ENCODE measurements at places on chromosomes 6 and 20. TPM values are rescaled to one million over a fixed set of nuclear protein-coding genes. Genes with fewer than 3 reads are reported as not detected.

DNA sequence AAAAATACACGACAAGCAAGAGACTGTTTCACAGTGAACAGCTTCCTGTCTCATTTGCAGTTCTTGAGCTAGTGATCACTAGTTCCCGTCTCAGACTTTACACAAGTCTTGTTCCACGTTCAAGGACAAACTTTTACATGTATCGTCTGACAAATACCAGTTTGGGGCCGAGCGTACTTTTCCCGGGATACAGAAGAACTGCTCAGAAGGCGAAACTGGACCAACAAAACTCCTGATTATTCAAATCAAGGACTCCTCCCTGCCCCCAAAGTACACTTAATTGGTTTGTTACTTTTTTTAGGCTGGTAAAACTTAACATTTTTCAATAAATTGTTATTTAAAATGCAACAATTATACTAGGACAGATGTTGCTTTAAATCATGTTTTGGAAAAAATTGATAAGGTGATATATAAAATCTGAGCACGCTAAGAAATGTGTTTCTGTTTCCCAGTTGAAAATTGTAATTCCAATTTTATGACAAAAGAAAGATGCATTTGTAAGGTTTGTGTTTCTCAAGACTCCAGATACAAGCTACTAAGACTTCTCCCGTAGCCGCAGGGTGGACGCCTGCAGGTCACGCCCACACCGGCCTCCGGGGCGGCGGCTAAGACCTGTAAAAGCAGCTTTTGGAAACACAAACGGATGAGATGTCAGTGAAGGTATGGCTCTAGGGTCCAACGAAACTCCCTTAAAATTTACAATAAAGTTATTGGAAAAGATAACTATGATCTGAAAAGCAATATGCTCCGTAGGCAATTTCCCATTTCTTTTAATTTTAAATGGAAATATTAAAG, 16.8 kb upstream of the TCFL5 start:
- no peak overlapping the region for H3K4me3 ChIP-seq
- H3K36me3 ChIP-seq = peaks cover 7% of the 10 kb centered on the region
- H3K27ac ChIP-seq = no peak overlapping the region
- no peak for DNase-seq

DNA sequence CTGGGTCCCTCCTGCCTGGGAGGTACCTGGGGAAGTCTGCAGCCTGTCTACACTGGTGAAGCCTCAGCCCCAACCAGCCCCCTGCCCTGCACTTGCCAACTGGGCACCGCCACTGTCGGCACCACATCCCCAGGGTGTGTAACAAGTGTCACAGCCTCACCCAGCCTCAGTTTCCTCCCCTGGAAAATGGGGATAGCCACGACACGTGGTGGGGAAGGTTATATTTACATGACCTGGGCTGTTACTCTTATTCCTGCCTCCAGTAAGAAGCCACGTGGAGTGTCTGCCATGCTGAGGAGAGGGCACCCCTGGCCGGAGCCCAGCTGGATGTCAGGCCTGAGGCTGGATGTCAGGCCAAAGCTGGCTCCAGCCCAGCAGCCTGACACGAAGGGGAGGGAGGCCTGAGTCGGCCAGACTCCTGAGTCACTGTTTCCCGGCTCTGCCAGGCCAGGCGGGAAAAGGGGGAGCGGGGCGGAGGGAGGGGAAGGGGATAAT, 44.9 kb downstream of the SNAI1 start:
- H3K27me3 ChIP-seq = no peaks in the 10 kb centered on the region
- peaks cover 21% of the 10 kb centered on the region for H3K4me1 ChIP-seq
- H3K27ac ChIP-seq = peak overlapping the region; percentile 60

GRCh38 chr6:34110610-34111009, 35.3 kb downstream of the GRM4 start:
- H3K4me1 ChIP-seq = no peaks in the 10 kb centered on the region
- no peaks in the 10 kb centered on the region for H3K36me3 ChIP-seq
- H3K27me3 ChIP-seq = no peaks in the 10 kb centered on the region
- no peak overlapping the region for H3K4me3 ChIP-seq

GRCh38 chr20:61460261-61461052, 208.4 kb downstream of the CDH4 start:
- DNase-seq = no peak
- no peak overlapping the region for H3K27ac ChIP-seq
- H3K4me3 ChIP-seq = no peak overlapping the region
- H3K36me3 ChIP-seq = no peaks in the 10 kb centered on the region
- H3K27me3 ChIP-seq = no peaks in the 10 kb centered on the region

GRCh38 chr6:30572148-30572547, 906 bp downstream of the ABCF1 start:
- H3K4me1 ChIP-seq = peaks cover 13% of the 10 kb centered on the region
- no peaks in the 10 kb centered on the region for H3K27me3 ChIP-seq
- H3K4me3 ChIP-seq = peak overlapping the region; percentile 80
- H3K27ac ChIP-seq = peak overlapping the region; percentile 94
- peaks cover 3% of the 10 kb centered on the region for H3K36me3 ChIP-seq

DNA sequence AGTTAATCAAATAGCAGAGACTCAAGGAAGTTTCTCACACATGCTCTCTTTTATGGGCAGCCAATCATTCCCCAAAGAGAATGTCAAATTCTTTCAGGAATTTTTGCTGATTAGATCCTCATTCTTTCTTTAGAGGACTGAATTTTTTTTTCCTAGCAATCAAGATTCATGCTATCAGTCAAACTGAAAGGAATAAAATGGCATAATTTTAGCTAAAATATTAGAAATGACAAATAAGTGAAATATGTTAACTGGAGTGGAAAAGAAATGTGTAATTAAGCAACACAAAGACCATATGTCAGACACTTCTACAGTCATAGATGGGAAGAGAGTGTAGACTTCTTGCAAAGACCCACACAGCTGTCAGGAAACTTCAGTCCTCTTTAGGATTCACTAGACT, 242.3 kb upstream of the RNF217 start:
- H3K27me3 ChIP-seq = no peaks in the 10 kb centered on the region
- H3K27ac ChIP-seq = no peak overlapping the region
- H3K4me1 ChIP-seq = no peaks in the 10 kb centered on the region
- no peak for DNase-seq
- H3K36me3 ChIP-seq = no peaks in the 10 kb centered on the region

GRCh38 chr6:90516074-90516660, 70.7 kb downstream of the MAP3K7 start:
- no peak overlapping the region for H3K27ac ChIP-seq
- no peaks in the 10 kb centered on the region for H3K4me1 ChIP-seq
- H3K27me3 ChIP-seq = no peaks in the 10 kb centered on the region
- H3K36me3 ChIP-seq = no peaks in the 10 kb centered on the region

GRCh38 chr20:13549451-13549850, 89.3 kb downstream of the TASP1 start:
- H3K36me3 ChIP-seq = no peaks in the 10 kb centered on the region
- DNase-seq = no peak
- H3K4me3 ChIP-seq = no peak overlapping the region

- H3K27me3 ChIP-seq = no peaks in the 10 kb centered on the region
- peaks cover 2% of the 10 kb centered on the region for H3K36me3 ChIP-seq
- DNase-seq = no peak
- H3K4me3 ChIP-seq = no peak overlapping the region
- peaks cover 16% of the 10 kb centered on the region for H3K4me1 ChIP-seq
- no peak overlapping the region for H3K27ac ChIP-seq
Measured at GRCh38 chr6:44226368-44227147, 3.2 kb downstream of the SLC29A1 start.

- no peak overlapping the region for H3K4me3 ChIP-seq
- no peaks in the 10 kb centered on the region for H3K4me1 ChIP-seq
- H3K36me3 ChIP-seq = peaks cover 25% of the 10 kb centered on the region
- H3K27ac ChIP-seq = no peak overlapping the region
- no peak for DNase-seq
Measured at GRCh38 chr6:35477551-35478179, 9.5 kb downstream of the RPL10A start.

DNA sequence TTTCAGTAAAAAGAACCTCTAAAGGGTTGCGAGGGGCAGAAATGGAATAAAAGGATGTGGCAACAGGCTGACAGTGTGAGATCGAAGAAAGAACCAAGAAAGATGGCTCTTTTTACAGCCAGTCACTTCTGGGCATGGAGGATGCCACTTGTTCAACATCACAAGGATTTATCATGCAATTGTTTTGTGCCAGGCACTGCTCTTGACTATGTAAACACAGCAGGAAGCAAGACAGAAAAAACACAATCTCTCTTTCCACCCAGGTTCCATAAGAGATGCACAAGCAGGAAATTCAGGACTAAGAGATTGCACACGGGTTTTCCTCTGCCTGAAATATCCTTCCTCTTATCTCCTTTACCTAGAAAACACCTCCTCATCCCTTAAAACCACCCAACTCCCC, 38.0 kb downstream of the FOXA2 start:
- DNase-seq = no peak
- H3K36me3 ChIP-seq = no peaks in the 10 kb centered on the region
- no peak overlapping the region for H3K27ac ChIP-seq
- no peaks in the 10 kb centered on the region for H3K4me1 ChIP-seq
- no peak overlapping the region for H3K4me3 ChIP-seq

DNA sequence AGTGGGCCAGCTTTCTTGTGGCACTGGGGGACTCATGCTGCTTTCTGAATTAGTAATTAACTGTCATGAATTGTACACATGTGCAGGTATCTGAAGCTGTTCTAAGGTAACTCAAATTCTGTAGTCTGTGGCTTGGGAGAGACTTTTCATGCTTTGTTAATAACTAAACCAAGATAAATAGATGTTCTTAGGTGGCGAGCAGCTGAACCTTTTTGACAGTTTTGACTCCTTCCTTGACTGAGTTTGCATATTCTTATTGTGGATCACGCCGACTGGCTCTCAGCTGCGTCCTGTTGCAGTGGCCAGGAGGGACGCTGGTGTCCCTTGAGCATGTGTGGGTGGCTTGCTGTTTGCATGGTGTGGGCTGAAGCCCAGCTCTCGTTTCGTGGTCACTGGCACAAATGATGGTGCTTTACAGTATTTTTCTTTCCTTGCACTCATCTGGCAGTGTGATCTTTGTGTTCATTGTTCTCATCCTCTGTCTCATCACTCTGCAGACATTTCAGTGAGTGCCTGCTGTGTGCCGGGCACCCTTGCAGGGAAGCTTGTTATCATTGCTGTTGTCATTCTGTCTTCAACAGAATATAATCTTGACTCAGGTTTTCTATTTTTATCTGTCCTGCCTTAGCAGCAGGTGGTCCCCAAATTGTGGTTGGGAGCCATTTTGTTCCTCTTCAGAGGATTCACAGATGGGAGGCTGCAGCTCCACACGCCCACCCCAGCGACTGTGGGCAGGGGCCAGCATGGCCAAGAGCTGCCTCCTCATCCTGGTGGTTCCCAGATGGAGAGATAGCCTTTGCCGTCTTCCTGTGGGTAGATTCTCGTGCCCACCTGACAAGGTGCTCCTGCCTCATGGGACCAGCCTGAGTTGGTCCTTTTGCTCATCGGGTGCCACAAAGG, 39.6 kb downstream of the DUSP22 start:
- DNase-seq = no peak
- no peaks in the 10 kb centered on the region for H3K27me3 ChIP-seq

DNA sequence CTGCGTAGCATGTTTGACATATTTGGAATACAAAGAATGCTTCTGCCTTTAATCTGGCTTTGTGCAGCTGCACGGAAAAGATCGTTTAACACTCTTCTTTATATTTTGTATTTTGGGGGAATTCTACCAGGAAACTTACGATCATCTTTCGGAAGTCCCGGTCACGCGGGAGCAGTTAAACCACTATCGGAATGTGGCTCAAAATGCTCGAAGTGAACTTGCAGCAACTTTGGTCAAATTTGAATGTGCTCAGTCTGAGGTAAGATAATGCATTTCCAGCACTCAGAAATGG, 42.3 kb downstream of the CCDC170 start:
- DNase-seq = no peak
- no peaks in the 10 kb centered on the region for H3K4me1 ChIP-seq
- no peak overlapping the region for H3K27ac ChIP-seq
- no peaks in the 10 kb centered on the region for H3K27me3 ChIP-seq

DNA sequence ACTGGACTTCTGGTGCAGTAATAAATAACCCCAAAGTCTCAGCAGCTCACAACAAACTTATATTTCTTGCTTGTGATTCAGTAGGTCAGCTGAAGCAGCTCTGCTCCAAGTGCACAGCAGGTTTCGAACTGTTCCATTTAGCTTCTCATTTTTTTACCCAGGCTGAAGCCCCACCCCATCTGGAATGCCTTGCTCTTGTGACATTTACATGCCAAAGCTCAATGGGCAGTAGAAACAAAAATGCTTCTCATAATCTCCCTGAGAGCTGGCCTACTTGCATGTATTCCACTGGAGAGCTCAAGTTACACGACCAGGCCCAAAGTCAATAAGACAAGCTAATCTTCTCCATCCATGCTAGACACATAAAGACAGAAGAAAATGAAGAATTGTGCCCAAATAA, 165.2 kb downstream of the HAO1 start:
- H3K27ac ChIP-seq = no peak overlapping the region
- no peak overlapping the region for H3K4me3 ChIP-seq
- no peaks in the 10 kb centered on the region for H3K4me1 ChIP-seq
- no peaks in the 10 kb centered on the region for H3K36me3 ChIP-seq
- H3K27me3 ChIP-seq = no peaks in the 10 kb centered on the region

Gene TRIM10
- total RNA-seq = not detected

Gene KCNQ2
- not detected for total RNA-seq

Gene PLCB4
- total RNA-seq = 13.7 TPM

Gene KCNK5
- under 0.01 TPM for total RNA-seq

Gene PBOV1
- total RNA-seq = not detected

Gene FAM83C
- total RNA-seq = not detected

Gene ATAT1
- 3.9 TPM for total RNA-seq

Gene SLC32A1
- total RNA-seq = not detected

Gene TNF
- total RNA-seq = not detected

Gene PDE10A
- total RNA-seq = under 0.01 TPM

All from fibroblast of lung (primary cell).